ENCODE measurements at places on chromosomes 4 and X.

DNA sequence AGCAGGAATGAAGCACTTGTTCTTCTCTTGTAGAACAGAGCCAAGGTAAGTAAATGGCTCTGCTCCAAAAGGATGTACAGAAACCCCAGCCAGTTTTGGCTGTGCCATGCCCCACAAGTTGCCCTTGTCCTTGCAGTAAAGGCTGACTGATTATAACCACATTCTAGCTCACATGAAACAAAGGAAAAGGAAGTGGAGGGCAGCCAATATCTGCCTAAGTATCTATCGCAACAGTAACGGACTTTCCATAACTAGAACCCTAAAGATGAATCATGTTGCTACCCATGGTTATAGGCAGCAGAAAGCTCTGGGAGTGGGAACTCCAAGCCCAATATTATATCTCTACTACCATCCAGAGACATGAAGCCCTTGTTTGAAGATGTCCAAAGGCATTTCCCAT, 95.7 kb downstream of the COMMD8 start:
- no peak for DNase-seq

GRCh38 chr4:185304541-185304940, 91.2 kb downstream of the LRP2BP start:
- no peak for DNase-seq

GRCh38 chr4:152256996-152257395, 278.9 kb downstream of the FBXW7 start:
- DNase-seq, result no peak

- no peak for DNase-seq
Observed at GRCh38 chrX:153380691-153381090, 20.5 kb downstream of the PNMA6E start.

DNA sequence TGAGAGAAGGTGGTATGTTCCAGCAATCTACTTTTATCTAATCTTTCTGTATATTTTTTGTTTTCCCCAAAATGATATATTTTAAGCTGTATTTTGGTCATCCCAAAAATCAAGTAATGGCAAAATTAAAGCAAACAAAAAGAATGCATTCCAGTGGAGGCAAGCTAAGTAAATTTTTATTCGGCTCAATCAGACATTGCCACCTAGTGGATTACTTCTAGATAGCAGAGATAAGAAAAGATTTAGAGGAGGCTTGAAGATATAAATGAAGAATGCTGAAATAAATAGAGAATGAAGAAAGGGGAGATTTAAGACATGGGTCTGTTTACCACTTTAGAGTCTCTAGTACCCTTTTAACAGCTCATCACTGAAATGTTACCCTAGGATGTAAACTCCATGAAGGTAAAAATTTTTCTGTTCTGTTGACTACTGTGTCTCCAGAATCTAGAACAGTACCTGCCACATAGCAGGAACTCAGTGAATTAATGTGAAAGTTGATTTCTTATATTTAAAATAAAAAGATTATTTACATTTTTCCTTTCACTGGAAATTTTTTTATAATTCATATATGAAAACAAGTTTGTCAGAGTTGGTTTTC, 110.9 kb upstream of the ANK2 start:
- peak; percentile 13 for DNase-seq

GRCh38 chr4:67446811-67447210, 98.5 kb downstream of the CENPC start:
- DNase-seq, result no peak

- no peak for DNase-seq
Observed at GRCh38 chr4:61812171-61812570, 612.0 kb downstream of the ADGRL3 start.

- DNase-seq, result no peak
Observed at GRCh38 chr4:152232271-152232670, 303.6 kb downstream of the FBXW7 start.

GRCh38 chrX:72685018-72685417, 29.1 kb downstream of the PHKA1 start:
- DNase-seq, result no peak

GRCh38 chr4:78666830-78667258, 109.3 kb upstream of the BMP2K start:
- DNase-seq, result peak; percentile 56

- DNase-seq, result no peak
Observed at GRCh38 chr4:114399105-114399504, 199.5 kb upstream of the UGT8 start.

- DNase-seq, result no peak
Observed at GRCh38 chrX:41906515-41907187, 16.7 kb downstream of the CASK start.

DNA sequence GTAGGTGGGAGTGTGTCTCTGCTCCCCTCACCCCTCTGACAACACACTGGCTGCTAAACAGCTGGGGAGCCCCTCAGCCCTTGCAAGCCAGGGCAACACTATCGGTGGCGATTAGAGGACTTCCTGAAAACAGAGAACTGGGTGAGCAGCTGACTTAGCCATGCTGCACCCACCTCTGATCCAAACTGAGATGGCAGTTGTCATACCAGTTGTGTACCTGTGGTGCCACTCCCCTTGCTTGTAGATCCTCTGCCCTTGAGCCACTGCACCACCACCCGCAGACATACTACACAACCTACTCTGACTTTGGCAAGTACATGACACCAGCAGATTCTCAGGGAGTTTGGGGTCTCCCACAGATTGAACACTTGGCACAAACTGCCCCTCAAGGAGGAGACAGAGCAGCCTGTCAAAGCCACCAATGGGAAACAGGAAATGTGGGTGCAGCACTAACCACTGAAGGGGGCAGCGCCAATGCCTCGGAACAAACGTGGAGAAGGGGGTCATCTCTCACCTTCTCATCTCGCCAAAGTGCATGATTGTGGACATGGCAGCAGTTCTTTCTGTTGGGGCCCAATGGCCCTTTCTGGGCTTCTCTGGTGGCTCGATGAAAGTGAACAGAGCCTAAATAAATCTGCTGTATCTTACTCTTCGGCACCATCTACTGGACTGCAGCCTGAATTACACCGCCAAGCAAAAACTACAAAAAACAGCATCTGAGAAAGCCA, 119.8 kb downstream of the NEK1 start:
- peak; percentile 61 for DNase-seq

DNA sequence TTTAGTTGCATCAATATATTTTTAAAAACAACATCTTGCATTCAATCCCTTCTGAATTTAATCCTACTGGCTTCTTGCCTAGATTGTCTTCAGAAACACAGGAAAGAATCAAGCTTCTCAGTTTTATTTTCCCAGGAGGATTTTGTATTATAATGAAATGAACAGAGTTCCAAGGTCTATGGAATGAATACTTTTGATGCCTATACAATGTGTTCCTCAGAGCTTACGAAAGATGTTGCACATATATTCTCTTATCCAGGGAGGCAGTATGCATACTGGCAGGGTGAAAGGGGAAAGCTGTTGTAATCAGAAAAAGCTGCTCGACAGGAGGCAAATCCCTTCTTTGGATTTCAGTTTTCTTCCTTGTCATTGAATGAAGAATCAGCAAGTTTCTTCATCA, 8.8 kb downstream of the TMPRSS11D start:
- no peak for DNase-seq

DNA sequence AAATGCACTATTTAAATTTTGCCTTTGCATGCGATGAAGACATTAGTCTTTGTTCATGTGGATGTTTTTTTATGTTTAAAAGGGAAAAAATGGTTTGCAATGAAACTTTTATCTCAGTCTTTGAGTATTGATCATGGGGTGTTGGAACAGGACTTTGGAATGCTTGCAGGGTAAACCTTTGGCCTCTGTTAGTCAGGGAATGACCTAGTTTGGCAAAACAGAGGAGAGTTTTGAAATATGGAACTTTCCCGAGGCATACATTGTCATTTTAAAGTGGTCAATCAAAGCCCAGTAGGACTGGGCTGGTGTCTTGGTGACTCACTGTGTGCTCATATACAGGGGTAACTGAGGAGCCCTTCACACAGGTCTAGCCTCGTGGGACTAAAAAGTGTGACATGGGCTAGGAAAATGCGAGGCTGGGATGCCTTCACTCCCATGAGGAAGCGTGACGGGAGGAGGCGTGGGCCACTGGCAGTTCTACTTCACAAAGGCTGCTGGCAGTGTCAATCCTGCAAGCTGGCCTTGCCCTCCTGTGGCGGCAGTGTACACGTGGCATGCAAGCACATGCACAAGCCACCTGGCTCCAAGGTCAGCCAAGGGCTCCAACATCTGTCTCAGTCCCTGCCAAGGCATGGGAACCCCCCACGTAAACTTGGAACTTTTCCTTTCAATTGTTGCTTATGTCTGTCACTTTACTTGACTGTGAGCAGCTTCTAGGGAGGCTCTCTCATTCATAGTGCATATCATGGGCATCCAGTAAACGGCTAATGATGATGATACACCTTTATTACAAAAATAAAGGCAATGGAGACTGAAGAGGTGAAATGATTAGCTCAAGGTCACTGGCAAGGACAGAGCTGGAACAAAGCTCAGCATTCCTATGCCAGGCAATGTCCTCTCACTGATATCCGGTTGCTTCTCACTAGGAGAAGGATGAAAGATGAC, 5.2 kb upstream of the F11 start:
- DNase-seq, result no peak

DNA sequence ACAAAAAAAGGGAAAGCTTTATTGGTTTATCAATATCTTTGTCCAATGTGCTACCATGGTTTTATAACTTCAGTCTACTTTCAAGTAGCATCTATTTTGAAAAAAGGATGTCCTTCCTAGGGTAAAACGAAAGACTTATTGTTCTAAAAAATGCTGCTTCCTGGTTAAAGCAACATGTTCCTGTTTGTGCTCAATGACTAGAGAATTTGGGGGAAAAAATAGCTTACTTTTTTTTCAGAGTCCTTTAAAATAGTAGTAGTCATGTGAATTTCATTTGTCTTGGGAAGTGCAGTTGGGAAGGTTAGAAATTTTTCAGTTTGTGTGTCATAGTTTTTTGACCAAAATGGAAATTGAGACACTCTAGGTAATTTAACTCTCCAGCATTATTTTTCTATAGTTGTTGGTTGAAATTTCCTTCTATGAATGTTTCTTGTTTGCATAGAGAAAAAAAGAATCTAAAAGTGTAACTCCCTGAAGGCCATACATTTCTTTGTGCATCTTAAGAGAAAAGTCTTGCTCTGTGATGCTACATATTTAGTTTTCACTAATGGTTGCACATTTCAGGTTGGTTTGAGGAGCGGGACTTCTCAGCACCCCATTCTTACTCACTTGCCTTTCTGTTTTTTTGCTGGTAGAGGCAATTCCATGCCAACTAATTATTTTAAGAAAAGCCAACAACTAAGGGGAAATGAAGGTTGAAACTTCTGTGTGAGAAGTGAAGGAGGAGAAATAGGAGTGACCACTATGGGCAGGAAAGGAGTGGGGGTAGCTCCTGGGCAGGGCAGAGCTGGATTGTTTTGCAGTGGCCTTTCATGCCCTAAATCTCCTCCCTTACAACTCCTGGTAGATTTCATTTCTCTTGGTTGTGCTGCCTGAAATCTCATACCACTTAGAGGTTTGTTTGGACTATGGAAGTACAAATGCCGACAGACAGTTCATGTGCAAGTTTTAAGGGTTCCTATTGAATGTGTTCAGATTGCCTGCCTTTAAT, 76.4 kb downstream of the RAPGEF2 start:
- DNase-seq, result no peak

DNA sequence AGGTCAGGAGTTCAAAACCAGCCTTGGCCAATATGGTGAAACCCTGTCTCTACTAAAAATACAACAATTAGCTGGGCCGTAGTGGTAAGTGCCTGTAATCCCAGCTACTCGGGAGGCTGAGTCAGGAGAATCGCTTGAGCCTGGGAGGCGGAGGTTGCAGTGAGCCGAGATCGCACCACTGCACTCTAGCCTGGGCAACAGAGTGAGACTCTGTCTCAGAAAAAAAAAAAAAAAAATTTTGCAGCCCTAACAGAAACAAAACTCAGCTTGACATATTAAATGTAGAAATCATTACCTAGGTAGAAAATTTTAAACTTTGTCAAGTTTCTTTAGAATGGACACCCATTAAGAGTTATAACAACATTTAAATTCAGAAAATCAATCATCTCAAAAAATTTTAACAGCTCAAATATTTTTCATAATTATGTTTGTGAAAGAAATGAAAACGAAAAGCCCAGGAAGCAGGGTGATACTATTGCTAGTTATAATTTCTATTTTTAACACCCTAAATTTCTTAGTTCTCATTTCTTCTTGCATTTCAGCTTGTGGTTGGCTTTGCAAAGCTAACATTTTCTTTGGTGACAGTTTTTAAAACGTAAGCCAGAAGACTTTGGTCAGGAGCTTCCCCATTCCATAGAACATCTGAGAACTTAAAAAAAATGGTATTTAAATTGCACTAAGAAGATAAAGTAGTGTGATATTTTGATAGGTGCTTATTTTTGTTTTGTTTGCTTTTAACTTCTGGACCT, 33.3 kb upstream of the RBBP7 start:
- DNase-seq, result no peak

- DNase-seq, result no peak
Observed at GRCh38 chrX:120262859-120263708, 12.5 kb downstream of the ZBTB33 start.

GRCh38 chrX:1778817-1779216, 164.0 kb downstream of the ASMT start:
- no peak for DNase-seq

DNA sequence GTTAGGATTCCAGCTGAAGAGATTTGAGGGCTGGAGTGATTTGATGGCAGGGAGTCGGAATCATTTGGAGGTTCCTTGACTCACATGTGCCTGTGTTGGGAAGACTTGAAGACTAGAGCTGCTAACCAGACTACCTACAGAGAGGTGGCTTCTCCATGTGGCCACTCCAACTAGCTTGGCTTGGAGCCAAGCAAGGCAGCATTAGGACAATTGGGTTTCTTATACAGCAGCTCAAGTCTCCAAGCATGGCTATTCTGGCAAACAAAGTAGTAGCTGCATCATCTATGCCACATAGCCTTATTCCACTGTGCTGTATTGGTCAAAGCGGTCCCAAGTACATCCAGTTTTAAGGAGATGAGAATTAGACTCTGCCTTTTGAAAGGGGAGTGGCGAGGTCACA, 171.7 kb upstream of the SLC4A4 start:
- no peak for DNase-seq

DNA sequence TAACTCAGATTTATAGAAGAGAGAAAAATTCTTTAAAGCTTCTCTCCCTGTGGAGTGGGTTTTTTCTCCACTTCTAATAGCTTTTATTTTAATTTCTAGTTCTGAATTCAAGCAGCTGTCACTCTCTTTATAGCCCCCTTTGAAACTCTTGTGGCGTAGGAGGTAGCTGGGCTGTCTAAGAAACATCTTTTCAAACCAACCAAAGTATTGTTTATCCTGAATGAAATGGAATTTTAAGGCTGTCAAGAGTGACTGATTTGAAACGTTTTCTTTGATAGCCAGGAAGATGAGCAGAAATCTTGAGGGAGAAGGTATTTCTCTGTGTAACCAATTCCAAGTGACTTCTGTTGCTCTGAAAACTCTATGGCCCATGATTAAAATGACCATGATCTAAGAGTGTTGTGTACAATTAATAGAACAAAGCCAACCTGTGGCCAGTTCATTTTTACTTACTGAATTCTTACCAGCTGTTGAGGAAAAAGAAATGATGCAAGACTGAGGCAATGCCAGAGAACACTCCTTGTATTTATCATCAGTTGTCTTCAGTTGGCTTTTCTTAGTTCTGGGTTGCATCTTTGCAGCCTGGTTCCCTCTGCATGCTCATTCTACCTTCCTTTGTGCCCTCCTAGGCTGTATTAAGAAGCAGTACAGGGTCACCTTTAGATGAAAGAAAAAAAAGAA, 298.4 kb downstream of the ARHGAP10 start:
- peak; percentile 51 for DNase-seq
